ENCODE measurements at places on chromosomes 7 and 10. TPM values are rescaled to one million over a fixed set of nuclear protein-coding genes. Genes with fewer than 3 reads are reported as not detected.

The VCL gene
- polyA plus RNA-seq, result 48.2 TPM

The SPDYE6 gene
- 0.14 TPM for polyA plus RNA-seq

The DLX6 gene
- not detected for polyA plus RNA-seq

The KIF5B gene
- polyA plus RNA-seq, result 29.6 TPM

The PON1 gene
- polyA plus RNA-seq, result not detected

The RFC2 gene
- polyA plus RNA-seq, result 20.7 TPM

The DIP2C gene
- 1.1 TPM for polyA plus RNA-seq

The SKIDA1 gene
- polyA plus RNA-seq, result 0.13 TPM

The DYDC2 gene
- not detected for polyA plus RNA-seq

The TEX36 gene
- polyA plus RNA-seq, result not detected

The HOXA7 gene
- not detected for polyA plus RNA-seq

The TMEM106B gene
- 46.6 TPM for polyA plus RNA-seq

The CHCHD2 gene
- 504 TPM for polyA plus RNA-seq

The CC2D2B gene
- polyA plus RNA-seq, result not detected

The ITGA8 gene
- polyA plus RNA-seq, result not detected

The LIPF gene
- polyA plus RNA-seq, result not detected

The CUZD1 gene
- polyA plus RNA-seq, result 0.89 TPM

The PLAC9 gene
- polyA plus RNA-seq, result not detected

The NUTM2B gene
- not detected for polyA plus RNA-seq

The MDFIC gene
- polyA plus RNA-seq, result 194 TPM

The ADAMTS14 gene
- polyA plus RNA-seq, result not detected

The NKX1-2 gene
- not detected for polyA plus RNA-seq

The DUS4L gene
- 4.9 TPM for polyA plus RNA-seq

The ELFN1 gene
- not detected for polyA plus RNA-seq

The ZNF727 gene
- polyA plus RNA-seq, result not detected

The ASAH2 gene
- 3.1 TPM for polyA plus RNA-seq

The AKR1E2 gene
- polyA plus RNA-seq, result 2.3 TPM

The ACTL6B gene
- not detected for polyA plus RNA-seq

The PPP1R3C gene
- polyA plus RNA-seq, result not detected

The OLAH gene
- 1.4 TPM for polyA plus RNA-seq

The TUBAL3 gene
- polyA plus RNA-seq, result not detected

The NOD1 gene
- polyA plus RNA-seq, result 7.3 TPM

The AKR1C8 gene
- polyA plus RNA-seq, result not detected

The ANKRD2 gene
- polyA plus RNA-seq, result not detected

The DOCK4 gene
- polyA plus RNA-seq, result 0.47 TPM

The CYP3A5 gene
- 0.19 TPM for polyA plus RNA-seq

The GBX1 gene
- not detected for polyA plus RNA-seq

The ASB4 gene
- polyA plus RNA-seq, result not detected

The CARD11 gene
- 39.6 TPM for polyA plus RNA-seq

The BAIAP2L1 gene
- 0.42 TPM for polyA plus RNA-seq

The ABCC2 gene
- polyA plus RNA-seq, result 1.1 TPM

The WDFY4 gene
- polyA plus RNA-seq, result 0.29 TPM

The CSTF2T gene
- polyA plus RNA-seq, result 11.6 TPM

The CYP2C19 gene
- not detected for polyA plus RNA-seq

Measured in CD4-positive, alpha-beta memory T cell (primary cell).